ENCODE measurements at places on chromosomes 13 and 19.
A peak's percentile ranks its signal among the peaks of the same experiment; 100 is the strongest.

- no peak for DNase-seq
These were observed 437 bp downstream of the SUCLA2 start for GRCh38 chr13:48000559-48001113.

- DNase-seq, result peak; percentile 88
These were observed at the start of gene LSR for GRCh38 chr19:35248310-35249145. Gene LSR (plus strand): TSS chr19:35249002. CDS start chr19:35249023, 21 bp downstream.

DNA sequence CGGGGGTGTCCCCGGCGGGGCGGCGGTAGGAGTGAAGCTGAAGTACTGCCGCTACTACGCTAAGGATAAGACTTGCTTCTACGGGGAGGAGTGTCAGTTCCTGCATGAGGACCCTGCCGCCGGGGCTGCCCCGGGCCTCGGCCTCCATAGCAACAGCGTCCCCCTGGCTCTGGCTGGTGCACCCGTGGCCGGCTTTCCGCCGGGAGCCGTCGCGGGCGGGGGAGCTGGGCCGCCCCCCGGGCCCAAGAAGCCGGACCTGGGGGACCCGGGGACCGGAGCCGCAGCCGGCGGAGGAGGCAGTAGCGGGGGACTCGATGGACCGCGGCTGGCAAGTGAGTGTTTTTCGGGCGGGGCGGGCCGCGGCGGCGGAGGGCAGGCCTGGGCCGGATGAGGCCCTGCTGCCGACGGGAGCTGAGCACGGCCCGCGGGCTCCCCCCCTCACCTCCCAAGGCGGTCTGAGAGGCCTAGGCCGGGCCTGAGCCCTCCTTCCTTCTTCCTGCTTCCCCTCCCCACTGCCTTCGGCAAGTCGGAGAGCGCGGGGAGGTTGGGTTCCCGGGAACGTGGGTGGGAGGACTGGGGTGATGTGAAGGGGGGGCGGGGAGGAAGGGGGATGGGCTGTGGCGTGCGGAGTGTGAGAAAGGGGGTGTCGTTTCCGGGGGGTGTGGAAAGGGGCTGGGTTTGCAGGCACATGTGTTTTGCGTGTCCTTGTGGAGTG is 568 bp downstream of the PAN3 start:
- peak; percentile 84 for DNase-seq

- DNase-seq, result peak; percentile 36
These were observed 2.1 kb downstream of the NECTIN2 start for GRCh38 chr19:44848036-44848811.

DNA sequence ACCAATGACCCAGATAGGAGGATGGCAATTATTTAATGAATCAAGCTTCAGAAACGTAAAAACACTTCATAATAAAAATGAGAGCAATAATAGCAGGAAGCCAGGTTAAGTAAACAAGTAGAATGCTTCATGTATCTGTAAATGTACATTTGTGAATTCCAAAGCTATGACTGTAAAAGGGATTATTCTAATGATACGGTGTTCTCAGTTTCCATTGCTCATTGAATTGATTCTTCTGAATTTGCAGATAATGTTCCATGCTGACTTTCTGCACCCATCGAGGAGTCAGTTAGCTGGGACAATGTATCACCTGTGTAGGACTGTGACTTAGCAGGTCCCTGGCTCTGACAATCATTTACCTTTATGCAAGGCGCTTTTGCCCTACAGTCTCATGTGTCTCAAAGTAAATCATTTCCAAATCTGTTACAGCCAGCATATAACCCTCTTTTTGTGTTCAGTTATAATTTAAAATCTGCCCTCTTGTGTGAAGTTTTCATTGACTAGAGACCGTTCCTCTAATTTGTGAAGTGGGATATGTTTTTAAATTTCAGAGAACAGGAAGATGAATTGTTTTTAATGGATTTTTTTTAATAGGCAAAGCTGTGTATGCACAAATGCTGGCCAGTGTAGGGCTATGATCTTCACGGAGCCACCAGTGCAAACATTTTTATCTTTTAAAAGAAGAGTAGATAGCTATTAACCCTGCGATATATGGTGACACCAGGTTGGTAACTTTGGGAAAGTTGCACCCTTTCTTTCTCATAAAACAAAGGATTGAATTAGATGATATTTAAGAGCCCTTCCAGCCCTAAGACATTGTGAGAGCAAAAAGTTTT is 267.1 kb downstream of the KLF5 start:
- no peak for DNase-seq

- DNase-seq, result no peak
These were observed 262.8 kb downstream of the FOXO1 start for GRCh38 chr13:40403509-40404241.

DNA sequence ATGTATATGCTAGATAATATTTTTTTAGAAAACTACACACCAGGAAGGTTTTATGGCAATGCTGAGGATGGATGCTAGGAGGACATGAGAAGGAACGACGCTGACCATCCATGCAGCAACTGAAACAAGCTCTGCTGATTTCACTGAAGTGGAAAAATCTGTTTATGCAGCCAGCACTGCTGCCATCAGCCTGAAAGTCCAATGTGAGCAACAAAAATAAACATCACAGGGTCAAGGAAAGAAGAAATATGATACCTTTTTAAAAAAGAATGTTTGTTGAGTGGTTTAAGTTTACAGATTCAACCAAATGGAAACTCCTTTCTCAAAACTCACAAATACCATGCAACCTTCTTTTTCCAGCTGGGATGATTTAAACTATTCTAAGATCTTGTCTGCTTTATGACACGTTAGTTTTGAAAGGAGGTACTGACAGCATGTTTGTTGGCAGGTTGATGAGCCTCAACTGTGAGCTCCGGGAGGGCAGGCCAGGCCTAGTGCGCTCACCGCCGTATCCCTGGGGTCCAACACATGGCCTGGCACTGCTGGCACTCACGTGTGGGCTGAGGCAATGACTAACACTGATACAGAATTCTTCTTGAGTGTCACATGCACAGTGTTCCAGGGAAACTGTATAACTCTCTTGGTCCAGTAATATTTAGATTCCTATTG is 46.8 kb downstream of the LATS2 start:
- peak; percentile 55 for DNase-seq

DNA sequence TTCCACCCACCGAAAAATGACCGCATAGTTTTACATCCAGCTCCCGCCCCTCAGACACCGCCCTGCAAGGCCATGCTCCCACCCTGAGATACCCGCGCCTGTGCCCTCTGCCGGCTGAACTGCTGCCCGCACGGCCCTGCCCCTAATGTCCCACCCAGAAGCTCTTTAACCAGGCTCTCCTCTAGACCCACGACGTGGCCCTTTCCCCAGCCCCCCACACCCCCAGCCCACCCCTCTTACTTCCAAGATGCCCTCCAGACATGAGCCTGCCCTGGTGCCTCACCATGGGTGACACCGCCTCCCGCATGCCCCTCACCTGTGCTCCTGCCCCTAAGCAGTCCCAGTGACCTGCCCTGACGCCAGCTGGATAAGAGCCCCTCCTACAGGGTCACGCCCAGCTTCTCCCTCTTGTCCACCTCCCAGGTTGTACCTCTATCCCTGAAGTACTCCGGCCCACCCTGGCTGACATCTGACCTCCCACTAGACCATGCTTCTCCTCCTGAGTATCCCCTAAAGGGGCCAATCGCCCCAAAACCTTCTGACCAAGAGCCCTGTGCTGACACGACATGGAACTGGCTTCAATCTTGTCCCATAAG is 51.2 kb downstream of the COLGALT1 start:
- no peak for DNase-seq

DNA sequence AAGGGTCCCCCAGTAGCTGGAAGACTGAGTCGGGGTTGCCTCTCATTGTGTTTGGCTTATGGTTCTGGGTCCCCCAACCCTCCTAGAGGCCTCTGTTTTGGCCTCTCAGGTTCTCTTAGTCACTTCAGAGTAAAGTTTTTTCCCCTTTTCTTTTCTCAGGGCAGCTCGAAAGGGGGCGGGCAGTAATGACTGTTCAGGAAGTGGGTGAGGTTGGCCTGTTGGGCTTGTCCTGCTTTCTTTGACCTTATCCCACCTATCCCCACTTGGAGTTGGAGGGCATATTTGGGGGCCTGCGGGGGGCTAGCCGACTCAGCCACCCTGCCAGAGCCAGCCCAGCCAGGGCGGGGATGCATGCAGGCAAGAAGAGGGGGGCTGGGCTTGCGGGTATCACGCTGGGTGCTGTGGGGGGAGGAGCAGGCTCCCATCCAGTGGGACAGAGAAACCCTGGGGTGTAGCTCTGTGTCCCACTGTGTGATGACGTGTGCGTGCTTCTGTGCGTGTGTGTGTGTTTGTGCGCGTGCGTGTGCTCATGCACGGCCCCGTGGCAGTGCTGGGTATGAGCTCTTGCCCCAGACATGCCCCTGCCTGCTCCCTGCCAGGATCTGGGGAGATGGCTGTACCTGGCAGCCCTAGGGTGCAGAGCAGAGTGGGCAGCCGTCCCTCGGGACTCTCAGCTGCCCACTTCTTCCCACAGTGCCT is 1.4 kb downstream of the CIC start:
- peak; percentile 82 for DNase-seq

DNA sequence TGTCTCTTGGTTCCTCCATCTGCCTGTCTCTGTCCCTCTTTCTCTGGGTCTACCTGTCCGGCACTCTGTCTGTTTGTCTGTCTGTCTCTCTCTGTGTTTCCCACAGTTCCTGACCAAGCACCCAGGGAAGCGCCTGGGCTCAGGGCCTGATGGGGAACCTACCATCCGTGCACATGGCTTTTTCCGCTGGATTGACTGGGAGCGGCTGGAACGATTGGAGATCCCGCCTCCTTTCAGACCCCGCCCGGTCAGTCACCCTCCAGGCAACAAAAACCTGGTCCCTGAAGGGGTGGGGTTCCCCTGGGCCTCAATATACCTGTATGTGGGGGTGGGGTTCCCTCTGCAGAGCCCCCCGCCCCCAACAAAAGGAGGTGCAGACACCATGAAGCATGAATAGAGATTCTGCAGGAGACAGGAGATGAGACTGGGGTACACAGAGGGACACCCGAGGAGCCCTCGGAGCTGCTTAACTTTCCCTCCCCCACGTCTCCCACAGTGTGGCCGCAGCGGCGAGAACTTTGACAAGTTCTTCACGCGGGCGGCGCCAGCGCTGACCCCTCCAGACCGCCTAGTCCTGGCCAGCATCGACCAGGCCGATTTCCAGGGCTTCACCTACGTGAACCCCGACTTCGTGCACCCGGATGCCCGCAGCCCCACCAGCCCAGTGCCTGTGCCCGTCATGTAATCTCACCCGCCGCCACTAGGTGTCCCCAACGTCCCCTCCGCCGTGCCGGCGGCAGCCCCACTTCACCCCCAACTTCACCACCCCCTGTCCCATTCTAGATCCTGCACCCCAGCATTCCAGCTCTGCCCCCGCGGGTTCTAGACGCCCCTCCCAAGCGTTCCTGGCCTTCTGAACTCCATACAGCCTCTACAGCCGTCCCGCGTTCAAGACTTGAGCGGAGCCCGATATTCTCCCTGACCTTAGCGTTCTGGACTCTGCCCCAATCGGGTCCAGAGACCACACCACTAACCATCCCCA is 2.6 kb upstream of the CACNG7 start:
- peak; percentile 2 for DNase-seq

DNA sequence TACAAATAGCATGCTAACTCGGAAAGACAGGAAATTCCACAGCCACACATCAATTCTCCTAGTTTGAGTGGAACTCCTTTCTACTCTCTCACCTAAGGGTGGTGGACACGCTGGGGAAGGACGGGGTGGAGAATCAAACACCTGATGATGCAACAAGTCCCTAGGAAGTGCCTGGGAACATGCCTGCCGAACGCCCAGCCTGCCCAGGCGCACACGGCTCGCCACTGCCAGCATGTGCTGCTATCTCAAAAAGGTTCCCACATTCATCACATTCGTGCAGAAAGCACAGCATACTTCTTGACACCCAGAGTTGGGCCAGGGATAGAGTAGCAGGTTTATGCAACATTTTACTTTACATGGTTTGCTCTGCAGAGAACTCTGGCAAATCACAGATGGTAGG is 164.6 kb downstream of the ABCC4 start:
- no peak for DNase-seq

DNA sequence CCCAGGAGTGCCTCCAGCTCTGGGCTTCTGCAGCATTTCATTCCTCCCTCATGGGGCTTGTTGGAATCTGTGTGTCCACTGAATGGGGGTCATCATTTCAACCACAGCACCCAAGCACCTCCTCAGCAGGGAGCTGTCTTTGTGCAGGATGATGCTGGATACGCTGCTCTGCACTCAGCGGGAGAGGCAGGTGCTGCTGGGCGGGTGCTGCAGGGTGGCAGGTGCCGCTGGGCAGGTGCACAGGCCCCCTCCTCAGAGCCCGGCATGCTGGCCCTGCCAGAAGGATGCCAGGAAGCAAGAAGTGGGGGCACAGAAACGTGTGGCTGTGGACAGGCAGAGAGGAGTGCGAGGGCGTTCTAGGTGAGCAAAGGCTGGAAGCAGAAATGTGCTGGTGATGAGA is 121.8 kb upstream of the VSTM2B start:
- DNase-seq, result no peak

- no peak for DNase-seq
These were observed 22.7 kb downstream of the CCNA1 start for GRCh38 chr13:36454987-36455386.

DNA sequence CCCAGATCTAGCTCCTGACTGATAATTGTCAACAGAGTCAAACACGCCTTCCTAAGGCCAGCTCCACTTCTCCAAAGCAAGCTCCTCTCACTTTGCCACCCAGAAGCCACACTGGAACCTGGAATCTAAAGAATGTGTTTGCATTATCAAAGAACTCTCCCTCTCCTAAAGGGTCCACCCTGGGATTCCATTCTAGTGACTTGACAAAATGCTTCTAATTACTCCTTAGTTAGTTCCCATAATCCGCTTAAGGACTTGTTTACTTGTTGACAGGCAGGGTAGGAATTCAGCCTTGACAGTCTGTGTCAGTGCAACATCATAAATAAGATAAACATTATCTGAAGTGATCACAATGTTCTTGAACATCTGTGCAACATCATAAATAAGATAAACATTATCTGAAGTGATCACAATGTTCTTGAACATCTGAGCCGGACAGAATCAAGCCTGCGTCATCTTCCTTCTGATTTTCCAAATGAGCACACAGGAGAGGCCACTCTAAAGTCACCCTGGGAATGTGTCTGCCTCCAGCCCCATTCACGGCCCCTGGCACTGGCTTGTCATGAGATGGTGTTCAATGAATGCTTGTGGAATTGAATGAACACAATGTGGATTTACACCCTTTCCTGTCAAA is 512.1 kb downstream of the IRS2 start:
- DNase-seq, result peak; percentile 67

GRCh38 chr13:30759748-30760147 is 24.4 kb downstream of the ALOX5AP start:
- peak; percentile 6 for DNase-seq

DNA sequence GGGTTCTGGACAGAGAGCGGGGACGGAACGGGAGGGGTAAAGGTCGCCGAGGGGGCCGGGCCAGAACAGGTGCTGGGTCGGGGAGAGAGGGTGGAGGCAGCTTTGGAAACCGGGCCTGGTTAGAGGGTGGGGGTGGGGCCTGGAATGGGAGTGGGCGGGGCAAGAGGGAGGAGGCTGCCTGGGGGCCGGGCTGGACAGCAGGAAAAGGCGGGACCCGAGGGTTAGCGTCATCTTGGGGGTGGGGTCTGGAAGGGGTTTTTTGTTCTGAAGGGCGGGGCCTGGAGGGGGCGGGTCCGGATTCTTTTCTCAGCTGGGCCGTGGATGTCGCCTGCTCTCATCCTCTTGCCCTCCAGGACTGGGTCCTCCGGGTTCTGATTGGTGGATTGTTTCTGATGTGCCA is 4.3 kb upstream of the ZNF813 start:
- DNase-seq, result no peak
